Activated naive CD4-positive, alpha-beta T cell (primary cell): ENCODE measurements at places on chromosomes 1 and 21.
A peak's percentile ranks its signal among the peaks of the same experiment; 100 is the strongest.

DNA sequence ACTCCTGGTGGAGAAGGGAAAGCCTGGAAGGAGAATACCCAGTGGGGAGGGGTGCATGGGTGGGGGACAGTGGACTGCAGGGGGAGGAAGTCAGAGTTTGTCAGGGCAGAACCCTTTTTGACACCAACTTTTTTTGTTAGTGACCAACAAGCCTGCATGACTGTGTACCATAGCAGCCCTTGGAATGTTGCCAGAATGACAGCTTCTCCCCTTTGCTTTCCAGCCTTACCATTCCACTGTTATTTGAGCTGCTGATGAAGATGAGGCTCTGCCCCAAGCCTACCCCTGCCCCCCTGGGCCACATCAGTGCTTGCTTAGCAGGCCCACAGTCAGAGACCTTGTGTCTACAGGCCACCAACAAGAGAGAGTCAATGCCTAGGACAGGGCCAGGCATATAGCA, 341.2 kb downstream of the HHAT start:
- no peak for DNase-seq

DNA sequence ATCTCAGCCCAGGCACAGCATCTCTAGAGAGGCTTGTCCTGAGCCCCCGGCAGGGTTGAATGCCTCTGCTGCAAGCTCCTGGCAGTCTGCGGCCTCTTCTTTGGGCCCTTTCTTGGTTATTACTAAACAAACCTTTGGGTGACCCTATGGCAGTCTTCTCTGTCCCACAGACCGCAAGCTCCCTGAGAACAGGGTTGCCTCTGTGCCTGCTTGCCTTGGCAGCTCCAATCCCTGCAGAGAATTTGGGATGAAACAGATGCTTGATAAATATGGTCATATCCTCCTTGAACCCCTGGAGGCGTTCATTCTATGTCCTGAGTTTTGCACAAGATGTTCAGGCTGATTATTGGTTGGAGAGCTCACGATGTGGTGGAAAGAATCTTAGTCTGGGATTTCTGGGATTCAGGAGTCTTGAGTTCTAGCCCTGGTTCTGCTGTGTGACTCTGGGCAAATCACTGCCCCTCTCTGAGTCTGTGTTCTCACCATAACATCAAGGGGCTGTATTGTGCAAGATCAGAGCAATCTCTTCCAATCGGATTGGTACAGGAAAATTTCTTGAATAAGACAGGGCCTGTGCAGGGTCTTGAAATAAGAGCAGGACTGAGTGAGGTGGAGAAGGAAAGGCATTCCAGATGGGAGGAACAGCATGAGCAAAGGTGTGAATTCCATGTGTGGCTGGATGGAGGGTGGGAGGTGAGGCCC, 49.6 kb downstream of the EDN2 start:
- no peak for DNase-seq

DNA sequence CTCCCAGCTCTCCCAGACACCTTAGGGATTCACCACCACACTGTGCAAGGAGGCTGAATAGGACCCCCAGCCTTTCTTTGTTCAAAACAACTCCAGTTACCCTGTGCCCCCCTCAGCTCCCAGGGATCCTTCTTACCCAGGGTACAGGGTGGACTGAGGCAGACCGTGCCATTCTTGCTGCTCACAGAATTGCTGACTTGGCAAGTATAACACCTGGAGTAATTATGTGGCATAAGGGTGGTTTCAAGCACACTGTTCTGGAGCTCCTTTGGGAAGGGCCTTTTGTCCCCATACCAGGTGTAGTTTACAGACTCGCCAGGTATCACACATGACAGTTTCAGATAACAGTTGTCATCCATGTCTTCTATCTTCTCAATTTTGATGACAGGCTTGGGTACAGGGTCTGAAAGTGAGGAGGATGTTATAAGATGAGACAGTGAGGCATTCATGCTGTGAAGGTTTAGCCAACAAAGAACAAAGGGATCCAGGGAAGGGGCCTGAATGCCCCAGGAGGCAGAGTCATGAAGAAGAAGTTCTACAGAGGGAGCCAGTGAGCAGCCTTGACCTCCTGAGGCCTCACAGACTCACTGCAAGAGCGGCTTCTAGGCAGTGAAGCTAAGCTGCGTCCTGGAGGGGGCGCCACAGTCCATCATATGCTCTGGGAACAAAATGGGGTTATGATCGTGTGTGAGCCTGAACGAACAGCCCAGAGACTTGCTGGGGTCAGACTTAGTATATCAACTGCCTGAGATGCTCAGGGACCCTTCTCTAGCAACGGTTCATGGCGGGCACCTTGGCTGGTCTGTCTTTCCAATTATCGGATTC, 30.3 kb downstream of the CD48 start:
- DNase-seq, result peak; percentile 53

- DNase-seq, result no peak
Measured at GRCh38 chr1:245454051-245454450, 299.3 kb downstream of the KIF26B start.

DNA sequence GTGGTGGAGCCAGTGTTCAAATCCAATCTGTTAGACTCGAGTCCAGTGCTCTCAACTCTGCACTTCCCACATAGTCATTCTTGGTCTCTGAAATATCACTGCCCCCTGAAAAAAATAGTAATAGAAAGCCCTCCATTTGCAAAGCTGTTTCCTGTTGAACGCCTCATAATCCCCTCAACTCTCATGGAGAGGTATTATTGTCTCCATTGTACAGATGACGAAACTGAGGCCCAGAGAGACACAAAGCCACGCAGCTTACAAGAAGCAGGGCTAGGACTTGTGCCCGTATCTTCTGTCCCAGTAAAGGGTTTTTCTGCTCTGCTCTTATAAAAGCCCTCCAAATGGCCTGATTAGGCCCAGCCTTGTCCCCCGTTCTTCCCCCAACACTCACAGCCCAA, 6.2 kb upstream of the ARHGEF19 start:
- DNase-seq, result no peak
